Urinary bladder (tissue), 4 donors: ENCODE measurements at places on chromosomes 12 and 14. TPM values are rescaled to one million over a fixed set of nuclear protein-coding genes. Genes with fewer than 3 reads are reported as not detected.

ACACB gene
- polyA plus RNA-seq, result 53.5 TPM

MYH6 gene
- not detected for polyA plus RNA-seq

EIF2S3B gene
- 1.6 TPM for polyA plus RNA-seq

TSHR gene
- 0.16 TPM for polyA plus RNA-seq

INSM2 gene
- not detected for polyA plus RNA-seq

CFAP73 gene
- polyA plus RNA-seq, result 0.39 TPM

GRCh38 chr14:46063872-46064271, 587.7 kb downstream of the RPL10L start:
- no peak for DNase-seq

DNA sequence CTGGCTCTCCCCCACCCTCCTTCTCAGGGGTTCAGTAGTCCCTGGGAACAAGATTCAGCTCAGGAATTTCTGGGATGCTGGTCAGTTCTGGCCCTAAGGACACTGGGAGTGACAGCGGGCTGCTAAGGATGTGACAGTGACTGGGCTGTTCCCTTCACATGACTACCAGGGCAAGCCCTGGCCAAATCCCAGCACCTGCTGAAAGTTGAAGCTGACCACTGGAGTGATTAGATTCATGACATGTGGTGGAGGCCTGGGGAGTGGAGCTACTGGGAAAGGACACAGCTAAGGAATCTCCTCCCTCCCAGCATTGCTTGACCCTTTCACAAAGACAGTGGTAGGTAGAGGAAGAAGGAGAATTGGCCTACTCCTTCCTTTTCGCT, 204.9 kb downstream of the DAD1 start:
- DNase-seq, result no peak

- DNase-seq, result no peak
Observed at GRCh38 chr12:57896434-57897201, 44.7 kb upstream of the ATP23 start.

DNA sequence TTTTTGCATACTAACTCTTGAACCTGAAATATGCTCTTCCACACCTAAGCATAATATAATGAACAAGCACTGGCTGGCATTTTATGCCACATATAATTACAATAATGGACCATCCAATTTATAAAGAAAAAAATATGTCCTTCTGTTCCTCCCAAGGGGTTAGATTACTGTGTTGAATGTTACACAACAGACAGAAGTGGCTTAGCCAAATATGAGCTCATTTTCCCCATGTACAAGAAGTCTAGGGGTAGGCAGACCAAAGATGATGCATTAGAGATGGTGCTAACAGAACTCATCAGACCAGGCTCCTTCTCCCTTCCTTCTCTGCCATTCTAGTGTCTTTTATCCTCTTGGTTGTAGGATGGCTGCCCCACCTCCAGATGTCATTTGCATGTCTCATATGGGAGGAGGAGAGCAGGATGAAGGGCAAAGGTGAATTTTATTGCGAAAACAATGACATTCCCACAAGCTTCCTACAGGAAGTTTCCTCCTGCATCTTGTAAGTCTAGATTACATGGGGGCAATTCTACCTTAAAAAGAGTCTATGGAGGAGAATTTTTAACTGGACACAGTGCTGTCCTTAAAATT, 43.9 kb upstream of the SLC2A13 start:
- no peak for DNase-seq

DNA sequence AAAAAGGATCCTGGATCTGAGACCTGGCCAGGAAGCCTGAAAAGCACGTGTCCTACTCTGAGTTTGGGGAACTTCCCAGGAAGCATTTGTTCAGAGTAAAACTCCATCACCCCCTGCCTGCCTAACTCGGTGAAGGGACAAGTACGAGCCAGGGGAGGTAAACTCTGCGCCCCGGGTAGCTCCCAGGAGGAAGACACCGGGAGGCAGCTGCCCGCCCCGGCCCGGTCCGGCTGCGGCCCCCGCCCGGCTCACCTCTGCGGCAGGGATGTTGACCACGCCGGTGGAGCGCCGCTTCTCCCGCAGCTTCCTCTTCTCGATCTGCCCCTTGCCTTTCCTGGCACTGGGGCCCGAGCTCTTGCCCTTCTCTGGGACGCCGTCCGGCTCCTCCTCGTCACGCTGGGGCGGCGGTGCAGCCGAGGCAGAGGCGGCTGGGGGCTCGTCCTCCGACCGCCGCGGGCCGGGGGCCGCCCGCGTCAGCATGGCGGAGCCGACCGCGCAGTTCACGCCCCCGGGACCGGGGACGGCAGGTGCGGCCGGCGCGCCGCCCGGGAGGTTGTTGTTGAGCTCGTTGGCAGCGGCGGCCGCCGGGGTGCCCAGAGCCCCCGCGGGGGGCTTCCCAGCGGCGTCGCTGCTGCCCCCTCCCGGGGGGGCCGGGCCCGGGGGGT, 1.2 kb downstream of the PAWR start:
- no peak for DNase-seq

GRCh38 chr14:36227344-36227743, 50.8 kb upstream of the PTCSC3 start:
- DNase-seq, result no peak

- DNase-seq, result no peak
Observed at GRCh38 chr12:129005416-129005815, 152.1 kb downstream of the GLT1D1 start.

- DNase-seq, result no peak
Observed at GRCh38 chr12:88546853-88547252, 33.4 kb downstream of the KITLG start.

- no peak for DNase-seq
Observed at GRCh38 chr12:116784238-116784612, 46.1 kb downstream of the RNFT2 start.

DNA sequence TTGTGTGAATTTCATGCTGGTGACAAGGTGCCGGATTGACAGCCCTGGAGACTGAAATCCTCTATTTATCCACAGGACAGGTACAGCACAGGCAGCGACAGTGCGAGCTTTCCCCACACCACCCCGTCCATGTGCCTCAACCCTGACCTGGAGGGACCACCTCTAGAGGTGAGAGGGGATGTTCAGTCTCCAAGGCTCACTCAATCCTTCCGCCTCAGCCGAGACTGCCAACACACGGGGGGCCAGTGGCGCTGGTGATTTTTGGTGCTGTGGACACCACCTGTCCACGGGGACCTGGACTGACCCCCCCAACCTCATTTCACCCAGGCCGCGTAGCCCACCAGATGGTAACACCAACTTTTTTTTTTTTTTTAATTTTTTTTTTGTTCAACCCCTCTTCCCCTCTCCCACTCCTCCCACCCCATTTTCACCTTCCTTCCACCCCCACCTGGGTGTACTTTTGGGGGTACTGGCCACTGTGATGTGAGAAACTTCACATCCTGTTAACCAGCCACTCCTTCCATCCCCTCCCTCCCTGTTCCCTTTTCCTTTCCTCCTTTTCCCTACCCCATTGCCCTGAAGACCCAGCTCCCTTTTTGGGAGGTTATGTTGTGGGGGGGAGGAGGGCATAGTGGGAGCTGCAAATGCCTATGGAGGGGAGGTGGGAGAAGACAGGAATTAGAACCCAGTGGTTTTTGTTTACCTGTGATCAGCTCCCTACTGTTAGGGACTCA, 12.9 kb downstream of the PCBP2 start:
- no peak for DNase-seq

DNA sequence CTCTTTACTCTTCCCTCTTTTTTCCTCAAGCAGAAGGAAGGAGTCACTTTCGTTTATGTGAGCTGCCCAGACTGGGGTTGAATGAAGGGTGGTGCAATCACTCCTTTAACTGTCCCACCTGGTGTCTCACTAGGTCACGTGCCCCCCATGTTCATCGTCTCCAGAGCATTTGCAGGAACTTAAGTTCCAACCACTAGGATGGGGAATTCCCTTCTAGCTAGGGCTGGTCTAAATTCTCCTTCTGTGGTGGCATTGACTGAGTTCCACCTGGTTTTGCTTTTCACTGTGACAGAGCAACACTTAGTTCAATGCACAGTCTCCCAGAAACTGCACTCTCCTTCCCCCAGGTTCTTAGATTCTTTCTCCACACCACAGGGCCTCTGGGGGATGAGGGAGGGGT, 9.5 kb downstream of the FANCM start:
- no peak for DNase-seq

DNA sequence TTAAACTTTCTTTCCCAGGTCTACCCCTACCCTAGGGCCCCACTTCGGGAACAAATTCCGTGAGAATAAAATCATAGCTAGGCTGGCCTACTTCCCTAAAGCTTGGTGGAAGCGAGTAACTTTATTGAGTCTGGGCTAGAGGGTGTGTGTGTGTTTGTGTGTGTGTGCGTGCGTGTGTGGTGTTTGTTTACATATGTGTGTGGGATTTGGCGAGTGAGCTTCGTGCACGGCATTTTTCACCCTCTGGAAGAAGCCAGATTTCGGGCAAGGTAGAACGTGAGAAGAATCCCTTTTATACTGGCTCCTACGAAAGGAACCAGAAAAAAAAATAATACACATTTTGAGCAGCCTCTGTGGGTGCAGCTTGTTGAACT, 7.5 kb upstream of the LHX5 start:
- DNase-seq, result no peak

DNA sequence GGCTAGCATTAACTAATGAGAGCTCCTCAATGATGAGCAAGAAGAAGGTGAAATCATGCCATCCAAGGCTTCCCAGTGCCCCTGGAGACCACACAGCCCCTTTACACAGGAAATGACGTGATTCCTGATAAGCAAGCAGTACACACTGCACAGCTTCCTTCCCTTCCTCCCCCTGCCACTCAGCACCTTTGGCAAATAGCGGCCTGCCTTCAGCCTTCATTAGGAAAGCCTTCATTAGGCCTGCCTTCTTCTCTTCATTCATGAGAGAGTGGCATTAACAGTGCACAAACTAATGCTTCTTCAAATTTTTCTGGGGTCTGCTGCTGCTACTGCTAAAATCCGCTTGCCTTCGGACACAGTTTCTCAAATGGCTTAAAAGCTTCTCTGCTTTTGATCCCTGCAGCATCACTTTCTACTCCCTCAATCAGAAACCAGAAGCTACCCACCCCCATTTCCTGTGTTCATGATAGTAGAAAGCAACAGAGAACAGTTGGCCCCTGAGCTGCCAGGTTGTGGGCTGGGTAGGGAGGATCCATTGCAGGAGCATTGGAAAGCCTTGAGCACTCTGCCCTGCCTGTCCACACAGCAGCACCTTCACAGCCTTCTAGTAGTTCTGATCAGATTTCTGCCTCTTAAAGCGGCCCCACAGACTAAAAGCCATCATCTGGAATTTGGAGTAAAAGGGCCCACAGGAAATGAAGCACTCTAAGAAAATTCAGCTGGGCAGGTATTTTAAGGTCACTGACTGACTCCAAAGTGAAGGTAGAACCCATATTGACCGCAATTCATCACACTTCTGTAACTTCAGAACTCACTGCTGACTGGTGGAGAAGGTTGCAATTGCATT, 103.8 kb upstream of the ETV6 start:
- DNase-seq, result no peak

DNA sequence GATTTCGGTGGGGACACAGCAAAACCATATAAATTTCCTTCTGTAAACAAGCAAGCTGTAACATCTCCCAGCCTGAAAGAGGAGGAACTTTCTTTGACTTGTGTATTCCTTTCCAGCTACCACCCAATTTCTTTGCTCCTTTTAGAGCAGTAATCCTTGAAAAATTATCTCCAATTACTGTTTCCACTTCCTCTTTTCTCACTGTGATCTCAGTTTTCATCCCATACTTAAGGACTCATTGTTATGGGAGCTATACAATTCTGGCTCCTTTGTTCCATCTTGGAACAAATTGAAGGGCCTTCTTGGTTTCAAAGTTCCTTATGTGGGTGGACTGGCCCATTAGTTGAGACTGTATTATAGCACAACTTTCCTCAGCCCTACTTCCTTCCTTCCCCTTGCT, 152.6 kb downstream of the AKAP6 start:
- DNase-seq, result no peak

DNA sequence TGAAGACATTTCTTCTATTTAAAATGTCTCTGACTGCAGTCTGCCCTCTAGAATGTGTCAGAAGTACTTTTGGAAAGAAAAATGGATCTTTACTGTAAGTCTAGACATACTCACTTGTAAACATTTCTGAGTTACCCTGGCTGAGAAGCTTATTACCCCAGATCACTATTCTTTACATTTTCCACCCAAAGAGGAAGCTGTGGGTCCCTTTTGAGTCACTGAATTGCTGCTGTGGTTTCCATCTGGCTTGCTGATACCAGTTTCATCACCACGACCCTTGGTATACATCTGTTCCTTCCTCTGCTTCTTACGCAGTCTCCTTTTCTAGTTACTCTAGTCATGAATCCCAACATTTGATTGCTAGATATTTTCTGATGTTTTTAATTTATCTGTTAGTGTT, 20.2 kb upstream of the CLEC4D start:
- DNase-seq, result no peak

DNA sequence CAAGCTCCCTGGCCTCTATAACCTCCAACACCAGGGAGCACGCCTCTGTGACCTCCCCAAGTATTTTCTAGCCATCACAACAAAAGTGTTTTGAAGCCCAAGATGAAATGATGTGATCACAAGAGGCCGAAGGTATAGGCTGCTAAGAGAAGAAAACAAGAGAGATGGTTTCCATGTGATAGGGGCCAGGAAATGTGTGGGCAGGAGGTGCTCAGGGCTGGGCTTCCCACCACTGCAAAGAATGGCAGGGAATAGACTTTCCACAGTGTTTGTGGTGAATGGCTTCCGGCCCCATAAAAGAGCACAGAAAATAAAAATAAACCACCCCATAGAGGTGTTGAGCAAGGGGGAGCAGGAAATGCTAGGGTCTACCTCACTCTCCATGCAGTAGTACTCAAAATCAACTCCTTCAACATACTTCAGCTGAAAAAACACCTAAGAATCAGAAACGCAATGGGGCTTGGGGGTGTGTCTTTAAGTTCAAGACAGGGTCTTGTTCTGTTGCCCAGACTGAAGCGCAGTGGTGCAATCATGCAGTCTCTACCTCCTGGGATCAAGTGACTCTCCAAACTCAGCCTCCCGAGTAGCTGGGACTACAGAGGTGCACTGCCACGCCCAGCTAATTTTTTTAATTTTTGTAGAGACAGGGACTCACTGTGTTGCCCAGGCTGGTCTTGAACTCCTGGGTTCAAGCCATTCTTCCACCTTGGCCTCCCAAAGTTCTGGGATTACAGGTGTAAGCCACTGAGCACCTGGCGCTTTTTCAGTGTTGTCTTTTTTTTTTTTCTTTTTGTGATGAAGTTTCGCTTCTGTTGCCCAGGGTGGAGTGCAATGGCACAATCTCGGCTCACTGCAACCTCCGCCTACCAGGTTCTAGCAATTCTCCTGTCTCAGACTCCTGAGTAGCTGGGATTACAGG, 27.1 kb downstream of the DAD1 start:
- no peak for DNase-seq

DNA sequence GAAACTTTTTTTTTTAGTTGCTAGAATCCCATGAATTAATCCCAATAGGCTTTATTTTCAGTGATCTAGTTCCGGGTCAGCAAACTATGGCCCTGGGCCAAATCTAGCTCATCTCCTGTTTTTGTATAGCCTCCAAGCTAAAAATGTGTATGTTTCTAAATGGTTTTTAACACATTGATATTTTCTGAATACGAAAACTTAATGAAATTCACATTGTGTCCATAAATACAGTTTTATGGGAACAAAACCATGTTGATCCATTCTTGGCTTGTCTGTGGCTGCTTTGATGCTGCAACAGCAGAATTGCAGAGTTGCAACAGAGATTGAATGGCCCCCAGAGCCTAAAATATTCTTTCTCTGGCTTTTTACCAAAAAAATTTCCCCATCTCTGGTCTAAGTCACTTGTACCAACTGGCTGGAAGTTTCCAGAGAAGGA, 47.5 kb downstream of the ZNF664 start:
- DNase-seq, result peak; percentile 41

- no peak for DNase-seq
Observed at GRCh38 chr14:102975662-102976061, 53.2 kb downstream of the AMN start.
